CD4-positive, alpha-beta T cell (primary cell): ENCODE measurements at places on chromosomes 1 and 21. TPM values are rescaled to one million over a fixed set of nuclear protein-coding genes. Genes with fewer than 3 reads are reported as not detected.

The TMEM82 gene
- not detected for total RNA-seq

DNA sequence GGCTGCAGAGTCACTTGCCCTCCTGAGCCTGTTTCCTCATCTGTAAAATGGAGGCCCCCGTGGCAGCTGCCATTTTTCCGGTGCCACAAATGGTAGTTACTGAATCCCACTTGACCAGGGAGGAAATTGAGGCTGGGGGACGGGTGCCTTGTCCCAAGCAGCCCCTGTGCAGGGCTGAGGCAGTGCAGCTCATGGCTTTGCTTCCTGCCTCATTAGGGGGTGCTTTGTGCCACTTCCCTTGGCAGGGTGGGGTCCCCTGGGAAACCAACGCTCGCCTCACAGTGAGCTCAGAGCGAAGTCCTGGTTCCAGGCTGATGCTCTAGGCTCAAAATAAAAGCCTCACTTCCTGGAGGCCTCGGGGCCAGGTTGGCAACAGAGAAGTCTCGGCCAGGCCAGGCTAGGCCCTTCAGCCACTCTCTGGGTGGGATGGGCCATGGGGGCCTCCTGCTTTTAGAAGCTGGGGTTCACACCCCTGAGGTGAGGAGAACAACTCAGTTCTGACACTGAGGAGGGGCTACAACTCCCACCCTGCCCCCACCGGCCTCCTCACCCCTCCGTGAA is 6.8 kb downstream of the LAPTM5 start:
- DNase-seq = no peak

DNA sequence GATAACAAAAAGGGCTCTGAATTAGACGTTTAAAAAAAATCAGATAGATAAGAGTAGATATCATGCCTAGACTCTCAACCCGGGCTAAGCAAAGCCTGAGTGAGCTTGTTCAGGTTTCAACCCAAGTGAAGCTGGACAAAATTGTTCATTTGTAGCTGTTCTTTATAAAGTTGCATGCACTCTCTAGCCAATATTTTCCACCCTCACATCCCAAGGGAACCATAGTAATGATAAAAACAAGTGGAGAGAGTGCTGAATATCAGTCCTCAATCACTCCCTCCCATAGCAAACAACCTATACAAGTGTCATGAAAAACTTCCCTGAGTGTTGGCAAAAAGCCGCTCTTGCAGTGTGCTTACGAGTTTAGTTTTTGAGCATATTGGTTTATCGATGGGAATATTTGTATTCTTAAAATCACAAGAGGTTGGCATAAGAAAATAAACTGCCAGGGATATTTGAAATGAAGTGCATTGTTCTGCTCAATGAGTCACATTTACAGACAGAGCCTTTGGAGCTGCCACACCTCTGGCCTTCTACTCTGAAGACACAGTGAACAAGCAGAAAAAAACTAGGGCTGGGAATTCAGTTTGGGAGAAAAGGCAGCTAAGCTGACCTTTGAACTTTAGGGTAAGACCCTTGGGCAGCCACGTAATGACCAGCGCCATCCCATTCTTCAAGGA is 2.2 kb upstream of the CLCA2 start:
- DNase-seq = no peak

- DNase-seq = no peak
These were observed 12.0 kb downstream of the SMG7 start for GRCh38 chr1:183484254-183484653.

The MRPS14 gene
- 9.6 TPM for total RNA-seq

The SLC9C2 gene
- total RNA-seq = not detected

GRCh38 chr1:161200421-161200991 is 1.7 kb upstream of the ADAMTS4 start:
- DNase-seq = no peak
